ENCODE measurements at places on chromosomes 11 and 22.
A peak's percentile ranks its signal among the peaks of the same experiment; 100 is the strongest.

DNA sequence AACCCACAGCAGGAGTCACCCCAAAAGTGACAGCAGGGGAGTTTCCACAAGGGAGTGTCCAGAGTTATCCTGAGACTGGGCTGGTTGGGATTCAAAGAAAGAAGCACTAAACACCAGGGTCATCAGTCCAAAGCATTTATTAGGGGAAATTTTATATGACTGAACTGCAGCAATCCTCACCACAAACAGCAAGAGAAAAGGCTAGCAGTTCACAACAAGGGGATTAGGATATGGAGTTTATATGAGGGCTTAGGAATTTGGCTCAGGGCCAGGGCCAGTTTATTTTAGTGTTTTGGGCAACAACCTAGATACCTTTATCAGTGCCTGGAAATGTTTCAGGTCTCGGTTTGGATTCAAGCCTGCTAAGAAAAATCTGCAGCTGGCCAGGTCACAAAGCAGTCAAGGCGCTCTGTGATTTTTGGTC is 4.6 kb upstream of the TMEM126A start:
- DNase-seq: no peak

DNA sequence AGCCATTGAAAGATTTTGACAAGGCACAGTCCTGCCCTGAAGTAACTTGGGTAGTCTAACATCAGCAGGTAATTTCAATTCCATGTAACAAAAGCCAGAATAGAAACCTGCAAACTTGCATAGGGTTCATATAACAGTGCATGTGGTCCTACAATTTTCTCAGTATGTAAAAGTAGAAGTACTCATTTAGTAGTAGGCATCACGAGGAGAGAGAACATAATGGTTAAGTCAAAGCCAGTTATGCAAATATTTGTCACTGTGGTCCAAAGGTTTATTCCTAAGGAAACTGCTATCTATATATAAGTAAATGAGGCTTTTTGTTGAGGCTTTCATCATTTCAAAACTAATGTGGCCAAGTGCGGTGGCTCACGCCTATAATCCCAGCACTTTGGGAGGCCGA is 10.1 kb downstream of the ATP5MG start:
- DNase-seq: no peak

DNA sequence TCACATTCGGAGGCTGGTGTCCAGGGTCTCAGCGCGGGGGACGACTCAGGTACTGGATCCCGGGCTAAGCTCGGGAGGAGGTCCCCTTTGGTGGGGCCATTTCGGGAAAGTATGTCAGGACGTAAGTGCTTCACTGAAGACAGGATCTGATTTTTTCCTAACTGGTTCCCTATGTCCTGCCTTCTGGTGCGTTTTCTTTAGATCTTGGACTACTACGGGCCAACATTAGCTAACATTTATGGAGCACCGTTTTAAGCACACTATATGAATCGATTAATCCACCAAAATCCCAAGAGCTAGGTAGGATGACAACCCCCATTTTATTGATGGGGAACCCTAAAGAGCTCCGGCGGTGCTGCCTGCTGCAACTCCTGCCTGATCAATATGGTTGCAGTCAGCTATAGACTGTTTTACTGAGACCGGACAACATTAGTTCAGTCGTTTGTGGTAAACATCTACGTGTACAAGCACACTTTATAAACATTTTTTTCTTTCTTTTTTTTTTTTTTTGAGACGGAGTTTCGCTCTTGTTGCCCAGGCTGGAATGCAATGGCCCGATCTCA is 17.0 kb upstream of the WDR74 start:
- no peak for DNase-seq

- no peak for DNase-seq
These were observed 164.4 kb upstream of the ZBED5 start for GRCh38 chr11:11022125-11022730.

DNA sequence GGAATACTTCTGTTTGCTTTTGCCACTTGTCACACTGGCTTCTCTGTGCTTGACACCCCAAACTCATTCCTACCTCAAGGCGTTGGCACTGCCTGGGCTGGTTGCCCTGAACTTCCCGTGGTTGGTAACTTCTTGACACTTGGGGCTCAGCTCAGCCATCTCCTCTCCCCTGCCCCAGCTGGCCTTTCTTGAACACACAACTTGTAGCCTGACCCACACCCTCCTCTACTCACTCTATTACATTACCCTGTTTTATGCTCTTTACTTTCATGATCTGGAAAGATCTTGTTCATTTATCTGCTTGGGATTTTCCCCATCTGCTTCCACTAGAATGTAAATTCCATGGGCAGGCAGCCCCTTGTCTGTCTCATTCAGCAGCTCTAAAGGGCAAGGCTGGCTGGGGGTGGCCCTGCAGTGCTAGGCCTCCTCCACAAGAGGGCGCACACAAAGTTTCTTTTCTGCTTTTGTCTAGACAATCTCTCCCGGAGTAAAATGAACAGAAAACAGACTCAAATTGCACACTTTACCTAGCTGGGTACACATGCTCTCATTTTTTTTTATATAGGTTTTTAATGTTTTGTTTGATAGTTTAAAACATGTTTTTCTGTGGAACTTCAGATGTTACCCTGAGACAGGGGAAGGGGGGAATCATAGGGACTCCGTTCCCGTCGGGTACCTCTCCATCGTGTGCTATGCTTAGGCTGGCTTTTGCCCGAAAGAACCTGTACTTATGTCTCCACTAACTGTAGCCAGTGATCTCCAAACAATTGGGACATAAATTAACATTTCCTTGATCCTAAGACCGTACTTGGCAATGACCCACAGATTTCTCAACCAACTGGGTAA is 16.4 kb upstream of the MRGPRX2 start:
- peak; percentile 16 for DNase-seq

GRCh38 chr22:24594569-24595120 is 1.8 kb upstream of the LRRC75B start:
- DNase-seq: no peak

- no peak for DNase-seq
These were observed 5.6 kb downstream of the RCE1 start for GRCh38 chr11:66848671-66849500.

DNA sequence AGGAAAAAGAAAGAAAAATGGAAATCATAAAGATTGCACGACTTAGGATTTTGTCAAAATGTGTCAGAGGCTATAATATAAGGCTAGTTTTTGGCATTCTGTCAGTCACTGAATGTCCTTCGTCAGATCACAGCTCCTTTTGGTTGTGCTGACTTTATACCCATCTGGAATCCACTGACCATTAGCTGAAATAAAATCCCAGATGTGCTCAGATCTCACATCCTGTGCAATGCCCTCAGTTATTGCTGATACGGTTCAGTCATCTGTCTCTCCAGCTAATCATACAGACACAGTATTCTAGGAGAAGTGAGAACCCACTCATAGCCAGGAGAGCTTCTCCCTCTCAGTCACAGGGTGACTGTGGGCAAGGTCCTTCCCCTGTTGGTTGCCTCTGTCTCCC is 11.5 kb downstream of the CD44 start:
- DNase-seq: no peak

- DNase-seq: no peak
These were observed 107.4 kb downstream of the RASSF10 start for GRCh38 chr11:13116491-13116890.

- DNase-seq: peak; percentile 64
These were observed 11.0 kb upstream of the UCP3 start for GRCh38 chr11:74019860-74020259.

DNA sequence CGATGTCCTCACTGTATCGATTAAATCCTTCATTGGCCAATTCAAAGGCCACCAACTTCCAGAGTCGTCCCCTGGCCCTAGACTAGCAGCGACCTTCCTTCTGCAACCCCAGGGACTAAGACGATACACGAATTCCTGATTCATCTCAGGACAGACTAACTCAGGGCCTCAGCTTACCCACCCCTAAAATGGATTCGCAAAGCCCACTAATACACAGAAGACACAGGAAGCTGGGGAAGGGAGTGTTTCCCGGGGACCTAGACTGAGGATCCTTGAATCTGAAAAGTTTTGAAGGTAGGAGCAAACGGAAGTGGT is 509 bp downstream of the LAMTOR1 start:
- DNase-seq: no peak

- DNase-seq: no peak
These were observed 78.9 kb upstream of the FIBIN start for GRCh38 chr11:26914968-26915367.

- no peak for DNase-seq
These were observed 41.0 kb downstream of the CELF1 start for GRCh38 chr11:47511917-47512316.

- DNase-seq: no peak
These were observed 6.7 kb downstream of the MUC5B start for GRCh38 chr11:1229471-1230120.

DNA sequence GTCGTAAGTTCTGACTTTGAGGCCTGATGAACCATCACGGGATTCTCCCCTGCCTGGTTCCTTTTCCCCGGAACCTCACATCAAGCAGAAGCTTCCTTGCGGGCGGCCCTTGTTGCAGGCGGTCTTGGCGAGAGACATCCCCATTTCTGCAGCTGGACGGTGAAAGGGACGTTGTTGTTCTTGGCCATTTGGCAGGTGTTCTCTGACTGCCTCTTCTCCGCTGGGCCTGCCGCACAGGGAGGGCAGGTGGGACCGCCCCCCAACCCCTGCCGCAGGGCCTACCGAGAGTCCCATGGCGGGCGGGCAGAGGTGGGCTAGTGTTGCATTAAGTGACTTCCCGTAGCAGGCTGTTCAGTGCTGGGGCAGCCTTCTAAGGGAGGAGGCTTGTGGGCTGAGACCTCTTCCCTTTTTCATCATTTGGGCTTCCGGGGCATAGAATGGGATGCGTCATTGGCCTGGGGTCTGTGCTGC is 26.9 kb upstream of the GRAMD4 start:
- DNase-seq: no peak

Measured in stimulated activated CD8-positive, alpha-beta memory T cell treated with anti-CD3 and anti-CD28 coated beads, Interleukin-7, amount 100 ng/mL, for 48 hours (primary cell).